ENCODE measurements at places on chromosomes 5 and 9.
A peak's percentile ranks its signal among the peaks of the same experiment; 100 is the strongest.

DNA sequence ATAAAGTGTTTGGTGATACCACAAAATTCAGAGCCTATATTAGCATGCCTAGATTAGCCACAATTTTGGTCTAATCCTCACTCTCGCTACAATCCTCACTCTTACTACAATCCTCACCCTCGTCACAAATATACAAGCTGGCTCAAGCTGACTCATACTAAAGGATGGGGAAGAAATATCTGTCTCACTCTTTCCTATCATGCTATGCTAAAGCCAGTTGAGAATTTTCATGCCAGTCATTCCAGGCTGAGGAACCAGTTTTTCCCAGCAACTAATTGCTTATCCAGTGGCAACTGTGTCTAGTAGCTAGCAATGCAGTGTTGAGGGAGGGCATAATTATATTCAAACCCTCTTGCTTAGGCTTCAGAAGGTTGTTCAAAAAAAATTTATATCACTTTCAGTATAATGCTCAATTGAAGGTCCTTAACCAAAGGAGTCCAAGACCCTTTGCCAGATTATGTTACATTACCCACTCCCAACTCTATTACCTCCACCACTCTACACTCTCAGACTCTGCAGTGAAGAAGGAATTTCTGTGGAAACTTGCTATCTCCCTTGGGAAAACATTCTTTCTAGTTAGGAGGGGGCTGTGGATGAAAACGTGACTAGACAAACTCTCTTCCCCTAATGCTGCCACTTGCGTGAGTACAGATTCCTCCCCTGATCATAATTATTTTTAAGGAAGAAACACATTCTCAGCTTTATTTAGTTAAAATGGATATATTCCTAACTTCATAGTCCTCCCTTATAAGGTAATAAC, 810.3 kb upstream of the ACO1 start:
- DNase-seq: no peak

- DNase-seq: no peak
Observed at GRCh38 chr5:140828362-140828737, 590 bp downstream of the PCDHA6 start.

GRCh38 chr5:67306965-67307607, 110.5 kb upstream of the CD180 start:
- no peak for DNase-seq

DNA sequence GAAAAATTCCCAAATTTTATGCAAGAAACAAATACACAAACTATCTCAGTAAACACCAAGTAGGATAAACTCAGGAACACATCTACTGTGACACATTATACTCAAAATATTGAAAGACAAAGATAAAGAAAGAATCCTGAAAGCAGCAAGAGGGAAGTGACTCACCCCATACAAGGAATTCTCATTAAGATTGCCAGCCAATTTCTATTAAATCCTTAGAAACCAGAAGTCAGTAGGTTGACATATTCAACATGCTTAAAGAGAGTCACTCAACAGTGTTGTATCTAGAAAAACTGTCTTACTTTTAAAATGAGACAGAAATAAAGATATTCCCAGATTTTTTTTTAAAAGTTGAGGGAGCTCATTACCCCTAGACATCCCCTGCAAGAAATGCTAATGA, 15.5 kb downstream of the SPATA31E1 start:
- DNase-seq: no peak

- DNase-seq: no peak
Observed at GRCh38 chr5:165559645-165560044, 2054.2 kb downstream of the MAT2B start.

DNA sequence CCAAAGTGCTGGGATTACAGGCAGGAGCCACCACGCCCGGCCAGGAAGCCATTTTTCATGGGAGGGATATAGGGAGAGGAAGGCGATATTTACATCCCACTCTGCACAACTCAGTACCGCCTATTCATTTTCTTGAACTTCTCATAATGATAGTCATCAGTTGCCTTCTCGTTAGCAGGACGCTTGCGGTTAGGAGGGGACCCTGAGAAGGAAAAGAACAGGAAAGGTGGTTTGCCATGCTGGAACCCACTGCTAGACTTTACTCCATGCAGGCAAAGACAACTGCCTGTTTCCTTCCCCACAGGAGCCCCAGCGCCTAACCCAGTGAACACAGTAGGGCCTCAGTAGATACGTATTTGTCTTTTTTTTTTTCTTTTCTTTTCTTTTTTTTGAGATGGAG, 4.1 kb upstream of the TOR1A start:
- DNase-seq: no peak

GRCh38 chr9:101376111-101376848, 8.5 kb downstream of the BAAT start:
- no peak for DNase-seq

- DNase-seq: no peak
Observed at GRCh38 chr5:18079831-18080230, 445.6 kb downstream of the TAF11L14 start.

DNA sequence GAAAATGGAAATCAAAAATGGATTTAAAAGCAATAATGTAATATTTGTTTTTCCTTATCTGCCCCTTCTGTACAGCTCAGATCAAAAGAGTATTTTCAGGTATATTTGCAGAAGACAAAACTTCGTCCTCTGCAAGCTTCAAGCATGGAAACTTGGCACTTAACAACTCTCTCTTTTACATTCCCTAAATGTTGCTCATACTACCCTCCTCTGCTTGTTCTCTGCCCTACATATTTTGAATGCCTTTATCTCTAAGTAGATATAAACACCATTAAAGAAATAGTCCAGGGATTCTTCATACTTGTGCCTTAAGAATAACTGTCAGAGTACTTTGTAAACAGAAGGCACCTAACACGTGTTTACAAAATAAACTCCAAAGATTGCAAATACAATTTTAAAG, 19.2 kb upstream of the SMC2 start:
- DNase-seq: no peak

- DNase-seq: no peak
Observed at GRCh38 chr5:116153687-116154174, 68.9 kb downstream of the COMMD10 start.

GRCh38 chr5:172871536-172871935, 37.5 kb downstream of the ERGIC1 start:
- no peak for DNase-seq

- DNase-seq: no peak
Observed at GRCh38 chr5:76372323-76373054, 30.6 kb upstream of the IQGAP2 start.

- peak; percentile 3 for DNase-seq
Observed at GRCh38 chr9:107158321-107158720, 124.8 kb upstream of the RAD23B start.

GRCh38 chr9:93263334-93264229, 79.6 kb downstream of the WNK2 start:
- no peak for DNase-seq

DNA sequence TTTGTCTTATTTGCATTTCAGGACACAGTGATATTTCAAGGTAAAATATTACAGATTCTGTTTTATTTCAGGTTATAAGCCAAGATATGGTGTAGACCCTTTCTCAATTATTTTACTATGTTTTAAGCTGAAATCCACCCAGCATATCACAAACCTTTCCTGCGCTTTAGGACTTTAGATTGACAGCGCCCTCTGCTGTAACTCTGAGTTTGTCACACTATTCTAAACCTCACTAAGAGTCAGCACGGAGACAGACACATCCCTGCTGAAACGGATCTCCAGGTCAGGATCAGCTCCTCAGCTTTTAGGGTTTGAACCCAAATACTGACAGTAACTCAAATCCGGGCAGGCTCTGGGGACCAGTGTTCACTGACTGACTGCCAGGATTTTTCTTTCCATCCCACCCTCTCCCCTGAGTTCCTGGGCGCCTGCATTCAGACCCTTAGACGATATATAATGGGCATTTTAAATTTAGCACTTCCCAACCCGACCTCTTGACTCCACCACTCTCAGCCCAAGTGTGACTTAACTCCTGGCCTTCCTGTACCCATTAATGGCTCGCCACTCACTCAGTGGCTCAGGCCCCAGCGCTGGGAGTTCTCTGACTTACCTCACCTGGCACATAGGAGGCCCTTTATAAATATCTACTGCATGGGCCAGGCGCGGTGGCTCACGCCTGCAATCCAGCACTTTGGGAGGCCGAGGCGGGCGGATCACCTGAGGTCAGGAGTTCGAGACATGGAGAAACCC, 33.5 kb downstream of the TLX3 start:
- peak; percentile 23 for DNase-seq

GRCh38 chr9:36780186-36780585, 207.5 kb downstream of the MELK start:
- DNase-seq: no peak

- no peak for DNase-seq
Observed at GRCh38 chr9:126699401-126699881, 85.7 kb downstream of the LMX1B start.

GRCh38 chr5:79111960-79112702, 522 bp downstream of the BHMT start:
- DNase-seq: no peak

GRCh38 chr5:50694027-50694590, 27.7 kb downstream of the PARP8 start:
- no peak for DNase-seq

DNA sequence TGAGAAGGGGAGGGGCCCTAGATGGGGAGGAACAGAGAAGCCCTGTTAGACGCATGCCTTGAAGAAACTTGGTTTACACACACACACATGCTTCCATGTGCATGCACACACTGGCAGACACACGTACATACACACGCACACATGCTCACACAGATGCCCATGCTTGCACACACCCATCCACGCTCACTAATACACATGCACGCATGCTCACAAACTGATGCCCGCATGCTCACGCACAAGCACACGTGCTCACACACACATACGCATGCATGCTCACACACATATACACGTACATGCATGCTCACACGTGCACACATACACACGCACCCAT, 32.1 kb upstream of the EGFL7 start:
- DNase-seq: no peak

GRCh38 chr9:137715321-137715720, 96.5 kb downstream of the EHMT1 start:
- no peak for DNase-seq

DNA sequence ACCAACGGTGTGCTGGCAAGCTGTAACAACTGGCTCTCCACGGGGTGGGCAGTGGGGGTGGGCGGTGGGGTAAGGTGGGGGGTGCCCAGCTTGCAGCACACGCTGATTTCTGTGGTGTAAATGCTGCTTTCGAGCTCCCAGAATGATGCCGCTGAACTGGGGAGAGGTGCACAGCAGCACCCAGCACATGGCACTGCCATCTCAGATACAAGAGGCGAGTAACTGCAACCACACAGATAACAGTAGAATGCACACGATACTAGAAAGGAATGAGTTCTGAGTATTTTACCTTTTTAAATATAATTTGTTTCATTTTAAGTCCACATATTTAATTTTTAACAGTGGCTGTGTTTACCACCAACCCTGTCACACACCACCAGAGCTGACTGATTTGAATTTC, 87.9 kb downstream of the SEMA4D start:
- DNase-seq: no peak

Measured in CD4-positive, alpha-beta T cell treated with Interferon alpha-2 for 1 hour (primary cell).